ENCODE measurements at places on chromosomes 4 and X.

- DNase-seq, result peak; percentile 59
Observed at GRCh38 chrX:154308108-154308946, 12.7 kb downstream of the TKTL1 start.

GRCh38 chr4:155952501-155952901 is 1.2 kb downstream of the CTSO start:
- DNase-seq, result no peak

- DNase-seq, result no peak
Observed at GRCh38 chrX:121570072-121570841, 522.8 kb downstream of the GLUD2 start.

DNA sequence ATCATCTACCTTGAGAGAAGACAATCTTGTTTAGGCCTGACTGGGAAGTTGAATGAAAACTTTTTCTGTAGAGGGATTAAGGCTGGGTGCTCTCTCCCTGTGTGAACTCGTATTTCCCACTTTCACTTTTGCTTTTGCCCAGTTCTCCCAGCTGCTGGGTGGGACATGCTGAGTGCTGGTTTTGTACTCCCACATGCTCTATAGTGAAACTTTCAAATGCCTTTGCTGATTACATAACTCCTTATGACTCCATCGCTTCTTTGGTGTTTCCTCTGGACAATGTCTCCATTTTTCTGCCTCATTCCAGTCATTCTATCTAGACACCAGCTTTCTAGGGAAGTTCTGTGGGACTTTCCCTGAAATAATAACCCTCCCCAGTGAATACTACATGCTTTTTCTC is 100.5 kb downstream of the CLNK start:
- DNase-seq, result no peak

- no peak for DNase-seq
Observed at GRCh38 chr4:152843481-152844090, 63.8 kb downstream of the ARFIP1 start.

- DNase-seq, result no peak
Observed at GRCh38 chrX:2707334-2707760, 16.3 kb downstream of the CD99 start.

DNA sequence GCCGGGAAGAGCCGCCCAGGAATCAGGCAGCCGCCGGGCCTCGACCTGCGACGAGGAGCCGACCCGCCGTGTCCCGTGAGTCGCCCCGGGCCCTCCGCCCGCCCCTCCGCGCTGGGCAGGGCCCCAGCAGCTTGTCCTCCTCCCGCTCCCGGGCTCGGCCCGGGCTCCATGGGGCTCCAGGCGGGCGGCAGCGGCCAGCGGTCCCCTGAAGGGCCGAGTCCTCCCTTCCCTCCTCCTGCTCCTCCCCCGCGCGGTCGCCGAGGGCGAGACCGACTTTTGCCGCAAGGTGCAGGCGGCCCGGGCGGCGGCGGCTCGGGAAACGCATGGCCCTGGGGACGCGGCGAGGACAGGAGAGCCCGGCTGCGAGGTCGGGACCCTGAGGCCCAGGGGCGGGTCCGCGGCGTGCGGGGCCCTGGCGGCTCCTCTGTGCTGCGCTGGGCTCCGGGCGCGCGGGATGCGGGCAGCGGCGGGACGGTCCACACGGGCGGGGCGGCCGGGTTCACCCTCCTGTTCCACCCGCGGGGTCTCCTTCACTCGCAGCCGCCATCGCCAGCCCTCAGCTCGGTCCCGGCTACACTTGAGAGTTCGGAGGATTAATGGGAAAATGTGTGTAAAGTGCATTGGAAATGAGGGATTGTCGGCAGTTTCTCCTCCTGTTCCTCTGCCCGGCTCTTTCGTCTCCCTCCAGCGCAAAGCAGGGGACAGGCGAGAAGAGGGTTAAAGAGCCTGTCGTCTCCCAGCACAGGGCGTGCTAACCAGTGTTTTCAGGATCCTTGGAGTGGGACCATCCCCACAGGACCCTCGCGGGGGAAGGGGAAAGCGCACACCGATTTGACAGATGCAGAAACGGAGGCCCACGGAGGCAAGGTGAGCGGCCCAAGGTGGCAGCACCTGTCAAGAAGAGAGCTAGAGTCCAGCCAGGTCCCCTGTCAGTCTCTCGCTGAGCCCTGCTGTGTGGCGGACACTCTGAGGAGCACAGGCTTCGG is 16.6 kb upstream of the ZNF718 start:
- DNase-seq, result no peak

DNA sequence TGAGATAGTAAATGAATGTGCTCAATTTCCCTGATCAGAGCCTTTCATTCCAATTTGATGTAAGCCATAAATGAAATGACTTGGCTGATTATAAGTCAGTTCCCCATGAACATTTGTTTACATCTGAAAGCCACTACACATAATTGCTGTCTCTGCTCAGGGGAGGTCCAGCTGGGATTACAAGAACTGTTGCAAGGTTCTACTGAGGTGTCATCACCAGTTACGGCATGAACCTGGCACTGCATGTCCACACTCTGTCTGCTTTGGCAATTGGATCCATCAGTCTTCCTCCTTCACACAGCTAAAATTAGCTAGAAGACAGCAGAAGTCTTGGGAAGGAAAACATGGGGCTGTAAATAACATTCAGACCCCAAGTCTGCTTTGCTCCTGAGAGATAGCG is 12.8 kb upstream of the MBNL3 start:
- no peak for DNase-seq

GRCh38 chrX:110146521-110146920 is 143.6 kb downstream of the TMEM164 start:
- no peak for DNase-seq

- DNase-seq, result no peak
Observed at GRCh38 chr4:10204401-10205058, 87.9 kb upstream of the WDR1 start.

DNA sequence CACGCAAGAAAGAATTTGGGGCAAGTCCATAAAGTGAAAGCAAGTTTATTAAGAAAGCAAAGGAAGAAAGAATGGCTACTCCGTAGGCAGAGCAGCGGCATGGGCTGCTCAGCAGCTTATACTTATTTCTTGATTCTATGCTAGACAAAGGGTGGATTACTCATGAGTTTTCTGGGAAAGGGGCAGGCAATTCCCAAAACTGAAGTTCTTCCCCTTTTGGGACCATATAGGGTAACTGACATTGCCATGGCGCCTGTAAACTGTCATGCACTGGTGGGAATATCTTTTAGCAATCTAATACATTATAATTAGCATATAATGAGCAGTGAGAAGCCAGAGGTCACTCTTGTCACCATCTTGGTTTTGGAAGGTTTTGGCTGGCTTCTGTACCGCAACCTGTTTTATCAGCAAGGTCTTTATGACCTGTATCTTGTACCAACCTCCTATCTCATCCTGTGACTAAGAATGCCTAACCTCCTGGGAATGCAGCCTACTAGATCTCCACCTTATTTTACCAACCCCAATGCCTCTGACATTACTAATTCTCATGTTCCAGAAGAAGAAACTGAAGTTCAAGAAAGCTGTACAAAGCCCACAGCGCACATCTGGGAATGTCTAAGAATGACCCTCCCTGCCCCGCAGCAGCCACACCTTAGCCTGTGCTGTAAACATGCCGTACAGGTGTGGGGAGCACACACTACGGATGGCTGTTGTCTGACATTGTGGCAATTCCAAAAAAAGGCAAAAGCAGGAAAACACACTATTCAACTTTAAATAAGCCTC is 18.6 kb downstream of the RXFP1 start:
- DNase-seq, result no peak

DNA sequence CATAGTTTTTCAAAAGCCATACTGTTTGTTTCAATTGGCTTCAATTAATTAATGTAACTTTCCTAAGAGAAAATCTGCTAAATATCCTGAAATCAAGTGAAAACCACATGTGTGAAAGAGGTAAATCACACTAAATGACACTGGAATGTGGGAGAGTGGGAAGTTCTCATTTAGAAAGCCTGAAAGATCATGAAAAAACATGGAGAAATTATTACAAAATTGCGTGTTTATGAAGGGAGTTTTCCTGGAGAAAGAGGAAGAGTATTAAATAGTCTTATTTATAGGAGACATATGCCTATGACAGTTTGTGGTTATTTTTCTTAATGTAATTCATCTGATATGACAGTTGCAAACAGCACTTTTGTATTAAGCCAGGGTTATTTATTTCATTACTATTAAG is 183.7 kb downstream of the DKK2 start:
- no peak for DNase-seq

DNA sequence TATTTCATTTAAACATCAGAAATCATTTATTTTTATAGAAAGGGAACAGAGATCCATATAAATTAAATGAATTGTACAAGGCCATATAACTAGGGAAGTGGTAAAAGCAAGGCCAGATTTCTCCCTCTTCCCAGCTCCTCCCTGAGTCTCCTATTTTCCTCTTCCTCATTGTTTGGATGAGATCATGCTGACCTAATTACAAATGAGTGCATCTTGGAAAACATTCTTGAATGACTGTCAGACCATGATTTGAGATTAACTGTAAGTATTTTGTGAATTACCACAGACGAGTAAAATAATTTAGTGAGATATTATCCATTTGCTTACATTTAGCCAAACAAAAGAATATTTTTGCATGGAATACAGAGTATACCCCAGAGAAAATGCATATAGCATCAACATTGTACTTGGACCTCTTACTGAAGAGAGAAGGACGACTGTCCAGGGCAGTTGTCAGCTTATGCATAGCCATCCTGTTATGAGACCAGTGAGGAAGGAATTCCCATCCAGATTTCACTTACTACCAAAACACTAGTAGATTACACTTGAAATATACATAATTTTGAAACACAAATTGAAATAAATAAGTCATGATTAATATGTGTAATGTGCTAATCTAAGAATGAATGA is 47.3 kb downstream of the SLAIN2 start:
- DNase-seq, result no peak

DNA sequence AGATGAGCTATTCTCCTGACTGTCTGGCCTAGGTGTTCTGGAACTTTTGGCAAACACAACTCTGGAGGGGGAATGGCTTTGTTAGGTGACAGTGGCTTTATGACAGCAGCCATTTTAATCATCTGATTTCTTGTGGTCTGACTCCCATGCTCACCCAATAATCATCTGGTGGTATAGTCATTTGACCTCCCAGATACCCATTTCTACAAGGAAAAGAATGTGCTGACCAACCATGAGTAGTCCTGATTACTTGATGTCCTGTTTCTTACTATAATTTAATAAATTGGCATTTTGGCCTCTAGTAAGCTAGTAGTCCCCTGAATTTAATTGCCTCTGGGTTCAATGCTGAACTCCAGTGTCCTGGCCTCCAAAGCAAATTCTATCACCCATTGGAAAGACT is 109.9 kb upstream of the DUSP21 start:
- DNase-seq, result no peak

DNA sequence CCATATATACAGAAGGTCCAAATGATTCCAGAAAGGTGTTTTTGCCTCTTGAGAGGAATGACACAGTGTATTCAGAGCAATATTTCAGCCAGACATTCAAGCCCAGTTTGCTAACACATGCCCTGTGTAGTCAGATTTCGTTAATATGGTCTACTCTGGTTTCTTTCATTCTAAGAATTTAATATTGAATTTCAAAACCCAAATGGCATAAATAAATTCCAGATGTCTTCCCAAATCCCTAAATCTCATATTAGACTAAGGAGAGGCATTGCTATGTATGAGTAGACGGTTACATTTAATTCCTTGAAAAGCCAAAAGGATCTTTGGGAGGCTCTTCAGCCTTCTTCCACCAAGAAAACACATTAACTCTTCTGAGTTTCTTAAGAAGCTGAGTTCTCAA is 66.3 kb upstream of the C1QTNF7 start:
- no peak for DNase-seq

- DNase-seq, result no peak
Observed at GRCh38 chr4:18077808-18078207, 56.3 kb upstream of the LCORL start.

DNA sequence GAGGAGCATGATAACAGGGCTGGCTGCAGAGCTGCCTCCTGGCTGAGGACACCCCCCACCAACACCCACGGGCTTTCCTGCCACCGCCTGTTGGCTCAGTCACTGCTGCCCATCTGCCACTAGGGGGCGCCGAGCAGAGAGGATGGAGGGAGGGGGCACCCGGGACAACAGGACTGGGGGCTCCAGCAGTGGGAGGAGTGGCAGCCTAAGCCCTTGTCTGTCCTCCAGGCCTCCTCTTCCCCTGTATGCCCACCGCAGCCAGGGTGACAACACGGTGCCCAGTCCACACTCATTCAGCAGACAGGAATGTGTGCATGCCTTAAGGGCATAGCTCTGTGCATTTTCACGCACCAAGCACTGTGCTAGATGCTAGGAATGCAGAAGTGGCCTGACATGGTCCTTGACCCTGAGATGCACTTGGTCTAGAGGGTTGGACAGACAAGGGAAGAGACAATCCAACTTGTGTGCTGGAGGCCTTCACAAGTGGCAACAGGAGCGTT is 149.9 kb downstream of the AMMECR1 start:
- peak; percentile 7 for DNase-seq
